ENCODE measurements at places on chromosomes 6 and 20.

DNA sequence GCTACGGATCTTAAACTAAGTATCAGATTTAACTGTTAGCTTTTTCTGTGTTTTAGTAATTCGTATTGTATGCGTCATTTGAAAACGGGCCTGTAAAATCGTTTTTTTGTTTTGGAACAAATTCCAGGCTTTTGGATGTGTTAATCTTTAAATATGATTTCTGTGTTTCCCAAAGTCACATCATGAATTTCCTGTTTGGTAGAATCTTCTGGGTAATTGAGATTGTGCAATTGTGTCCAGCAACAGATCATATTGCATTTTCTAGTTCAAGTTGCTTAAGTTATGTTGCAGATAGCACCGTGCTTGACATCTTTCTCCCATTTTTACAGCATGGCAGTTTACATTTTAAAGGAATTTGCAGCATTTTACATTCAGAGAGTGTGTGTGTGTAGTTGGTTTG lies 1.9 kb downstream of the MAPK14 start:
- DNase-seq = no peak

DNA sequence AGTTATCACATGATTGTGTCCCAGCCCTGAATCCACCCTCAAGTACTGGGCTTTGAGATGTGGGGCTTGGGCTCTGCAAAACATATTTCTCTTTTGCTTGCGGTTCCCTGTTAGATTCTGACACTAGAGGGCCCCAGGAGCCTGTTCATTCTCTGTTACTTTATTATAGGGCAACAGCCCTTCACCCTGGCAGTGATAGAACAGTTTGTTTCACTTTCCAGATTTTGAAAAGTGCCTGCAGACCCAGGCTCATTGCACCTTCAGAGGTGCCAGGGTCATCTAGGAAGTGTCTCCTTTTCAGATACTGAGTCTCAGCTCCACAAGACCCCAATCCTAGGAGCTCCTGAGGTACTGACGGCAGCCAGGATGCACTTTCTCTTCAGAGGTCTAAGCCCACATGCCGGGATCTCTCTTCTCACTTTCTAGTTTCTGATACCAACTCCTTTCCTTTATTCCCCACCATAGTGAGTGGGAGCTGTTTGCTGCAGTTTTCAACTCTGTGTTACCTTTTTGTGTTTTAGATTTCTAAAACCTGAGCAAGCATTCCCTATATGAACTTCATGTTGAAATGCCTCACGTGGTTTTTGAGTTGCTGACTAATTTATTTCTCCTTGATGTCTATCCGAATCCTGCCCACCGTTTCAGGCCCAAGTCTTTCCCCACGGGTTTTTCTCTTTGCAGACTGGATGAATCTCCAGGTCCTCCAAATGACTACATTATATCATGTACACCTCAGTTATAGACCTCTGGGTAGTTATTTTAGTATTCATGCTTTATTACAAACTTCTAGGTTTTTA lies 10.9 kb downstream of the ABT1 start:
- DNase-seq = peak; percentile 41

DNA sequence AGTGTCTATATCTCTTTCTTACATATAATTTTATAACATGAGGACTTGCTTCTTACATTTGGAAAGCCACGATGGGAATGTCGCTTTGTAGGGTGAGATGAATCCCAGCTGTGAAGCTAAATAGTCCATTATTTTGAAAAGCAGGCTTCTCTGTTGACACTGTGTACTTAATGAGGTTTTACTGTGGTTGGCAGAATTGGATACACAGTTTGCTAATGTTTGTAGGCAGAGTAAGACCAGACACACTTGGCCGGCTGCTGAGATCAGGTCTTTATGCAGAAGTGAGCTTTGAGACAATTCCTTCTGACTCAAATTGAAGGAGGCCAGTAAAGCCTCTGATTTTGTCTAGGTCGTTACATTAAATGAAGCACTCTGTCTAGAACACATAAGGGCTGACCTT lies 93.0 kb downstream of the NDUFAF5 start:
- DNase-seq = no peak

DNA sequence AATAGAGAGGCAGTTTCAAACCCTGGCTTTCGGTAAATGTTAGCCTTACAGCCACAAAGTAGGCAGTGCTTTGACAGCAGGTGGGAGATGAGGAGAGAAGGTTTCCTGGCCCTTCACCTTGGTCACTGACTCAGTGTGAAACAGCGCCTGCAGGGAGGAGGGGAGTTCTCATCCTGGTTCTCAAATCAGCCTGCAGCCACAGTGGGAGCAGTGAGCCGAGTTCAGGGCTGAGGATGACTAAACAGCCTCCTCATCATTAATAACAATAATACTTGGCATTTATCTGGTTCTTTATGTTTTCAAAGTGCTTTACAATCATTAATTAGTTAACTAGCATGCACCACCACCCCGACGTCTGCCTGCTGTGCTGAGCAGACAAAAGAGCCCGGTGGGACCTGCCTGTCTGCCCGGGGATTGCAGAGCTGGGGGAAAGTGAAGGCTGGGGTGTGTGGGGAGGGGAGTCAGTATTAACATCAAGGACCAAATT lies 59.6 kb downstream of the PRDM1 start:
- no peak for DNase-seq

GRCh38 chr6:105317607-105318533 lies 85.0 kb downstream of the PREP start:
- no peak for DNase-seq

GRCh38 chr6:145866456-145867396 lies 52.1 kb upstream of the FBXO30 start:
- no peak for DNase-seq

DNA sequence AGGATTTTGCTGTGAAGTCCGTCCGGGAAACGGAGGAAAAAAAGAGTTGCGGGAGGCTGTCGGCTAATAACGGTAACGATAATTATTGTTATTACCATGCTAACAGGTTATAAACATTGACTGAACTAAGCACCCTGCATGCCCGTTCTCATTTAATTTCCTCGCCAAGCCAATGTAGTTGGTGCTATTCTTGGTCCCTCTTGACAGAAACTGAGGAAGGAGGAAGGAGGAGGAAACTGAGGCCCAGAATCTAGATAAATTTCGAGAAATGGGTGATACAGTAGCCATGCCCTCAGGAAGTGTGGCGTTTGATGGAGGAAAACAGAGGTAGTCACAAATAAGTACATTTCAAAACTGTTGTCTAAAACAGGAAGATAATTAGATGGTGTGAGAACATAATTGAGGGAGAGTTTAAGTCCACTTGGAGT lies 474 bp downstream of the TPX2 start:
- DNase-seq = no peak

DNA sequence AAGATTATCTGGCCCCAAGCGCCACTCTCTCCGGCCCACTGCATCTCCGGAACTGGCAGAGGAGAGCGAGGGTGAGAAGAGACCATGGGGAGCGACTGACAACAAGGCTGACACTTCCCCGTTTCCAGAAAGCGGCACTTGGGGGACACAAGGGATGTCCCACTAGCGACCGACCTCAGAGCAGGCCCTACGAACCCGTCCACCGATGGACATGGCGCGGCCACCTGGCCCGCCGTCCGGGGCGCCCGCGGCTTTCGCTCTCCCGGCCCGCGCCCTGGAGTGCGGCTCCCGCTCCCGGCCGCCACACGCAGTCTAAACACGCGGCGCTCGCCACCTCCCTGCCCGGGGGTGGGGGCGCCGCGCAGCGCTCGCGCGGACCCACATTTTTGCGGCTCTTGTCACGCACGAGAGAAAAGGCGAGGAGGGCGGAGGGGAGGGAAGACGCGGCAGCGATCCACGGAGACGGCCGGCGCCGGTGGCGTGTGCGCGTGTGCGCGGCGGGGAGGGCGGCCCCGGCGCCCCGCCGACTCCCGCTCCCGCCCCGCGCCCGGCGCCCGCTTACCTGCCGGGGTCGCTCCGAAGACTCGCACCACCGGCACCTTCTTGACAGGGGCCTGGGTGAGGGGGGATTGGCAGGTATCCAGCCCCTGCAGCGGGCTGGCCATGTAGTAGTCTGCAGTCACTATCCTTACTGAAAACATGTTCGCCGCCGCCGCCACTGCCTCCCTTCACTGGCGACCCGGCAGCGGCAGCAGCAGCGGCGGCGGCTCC lies 645 bp downstream of the REV3L start:
- DNase-seq = peak; percentile 27

DNA sequence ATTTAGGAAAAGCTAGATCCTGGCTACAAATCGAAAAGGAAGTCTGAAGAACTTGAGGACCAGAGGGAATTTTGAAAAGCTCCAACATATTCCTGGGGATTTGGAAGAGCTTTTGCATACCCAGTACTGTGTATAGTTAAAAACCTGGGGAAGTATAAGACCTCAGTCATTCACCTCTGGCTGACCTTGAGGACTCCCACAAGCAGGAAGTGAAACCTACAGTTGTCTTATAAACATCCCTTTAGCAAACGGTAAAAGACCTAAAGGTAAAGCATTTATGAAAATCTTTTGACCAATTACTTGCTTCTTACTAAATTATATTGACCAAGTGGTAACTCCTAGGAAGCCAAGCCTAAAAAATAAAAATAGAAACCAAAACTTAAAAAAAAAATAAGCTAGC lies 175.0 kb downstream of the HAO1 start:
- no peak for DNase-seq

DNA sequence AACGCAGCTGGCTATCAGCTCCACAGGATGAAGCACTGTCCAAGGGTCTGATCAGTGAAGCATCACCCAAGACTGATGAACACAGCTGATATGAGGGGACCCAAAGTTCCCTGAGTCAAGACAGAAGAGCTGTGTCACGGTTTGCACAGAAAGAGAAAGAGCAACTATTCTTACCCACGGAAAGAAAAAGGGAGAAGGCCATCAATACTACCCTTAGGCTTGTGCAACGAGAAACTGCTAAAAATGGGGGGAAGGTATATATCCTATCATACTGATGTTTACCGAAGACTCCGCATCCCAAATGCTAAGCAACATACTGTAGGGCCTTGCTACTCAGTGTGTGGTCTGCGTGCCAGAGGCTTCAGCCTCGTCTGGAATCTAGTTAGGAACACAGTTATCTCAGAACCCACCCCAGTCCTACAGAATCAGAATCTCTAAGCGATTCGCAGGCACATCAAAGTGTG lies 665 bp downstream of the FASTKD5 start:
- no peak for DNase-seq

DNA sequence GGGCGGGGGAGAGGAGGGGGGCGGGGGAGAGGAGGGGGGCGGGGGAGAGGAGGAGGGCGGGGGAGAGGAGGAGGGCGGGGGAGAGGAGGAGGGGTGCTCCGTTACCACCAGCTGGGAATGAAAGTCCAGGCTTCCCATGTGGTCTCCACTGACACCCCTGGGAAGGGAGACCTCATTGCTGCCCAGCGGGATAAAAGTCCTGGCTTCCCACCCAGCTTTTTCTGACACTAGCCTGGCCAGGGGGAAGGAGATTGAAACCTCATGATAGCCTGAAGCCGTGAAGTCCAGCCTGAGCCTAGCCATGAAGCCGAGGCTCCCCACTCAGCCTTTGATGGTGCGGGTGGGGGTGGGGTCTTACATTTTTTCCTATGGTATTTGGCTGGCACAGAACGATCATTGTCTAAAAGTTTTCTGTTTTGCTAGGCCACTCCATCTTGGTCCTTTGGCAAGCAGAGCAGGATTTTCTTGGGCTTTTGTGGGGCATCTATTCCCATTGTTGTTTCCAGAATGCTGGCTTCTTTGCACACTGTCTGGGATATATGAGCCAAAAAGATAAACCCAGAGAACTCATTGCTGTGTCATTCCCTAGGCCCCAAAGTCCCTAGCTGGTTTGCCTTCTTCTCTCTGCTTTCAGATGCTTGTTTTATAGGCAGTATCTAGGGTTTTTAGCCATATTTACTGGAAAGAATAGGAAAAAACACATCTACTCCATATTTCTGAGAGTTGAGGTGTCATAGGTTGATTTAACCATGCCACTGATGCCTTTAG lies 67.9 kb upstream of the RNF24 start:
- DNase-seq = no peak

DNA sequence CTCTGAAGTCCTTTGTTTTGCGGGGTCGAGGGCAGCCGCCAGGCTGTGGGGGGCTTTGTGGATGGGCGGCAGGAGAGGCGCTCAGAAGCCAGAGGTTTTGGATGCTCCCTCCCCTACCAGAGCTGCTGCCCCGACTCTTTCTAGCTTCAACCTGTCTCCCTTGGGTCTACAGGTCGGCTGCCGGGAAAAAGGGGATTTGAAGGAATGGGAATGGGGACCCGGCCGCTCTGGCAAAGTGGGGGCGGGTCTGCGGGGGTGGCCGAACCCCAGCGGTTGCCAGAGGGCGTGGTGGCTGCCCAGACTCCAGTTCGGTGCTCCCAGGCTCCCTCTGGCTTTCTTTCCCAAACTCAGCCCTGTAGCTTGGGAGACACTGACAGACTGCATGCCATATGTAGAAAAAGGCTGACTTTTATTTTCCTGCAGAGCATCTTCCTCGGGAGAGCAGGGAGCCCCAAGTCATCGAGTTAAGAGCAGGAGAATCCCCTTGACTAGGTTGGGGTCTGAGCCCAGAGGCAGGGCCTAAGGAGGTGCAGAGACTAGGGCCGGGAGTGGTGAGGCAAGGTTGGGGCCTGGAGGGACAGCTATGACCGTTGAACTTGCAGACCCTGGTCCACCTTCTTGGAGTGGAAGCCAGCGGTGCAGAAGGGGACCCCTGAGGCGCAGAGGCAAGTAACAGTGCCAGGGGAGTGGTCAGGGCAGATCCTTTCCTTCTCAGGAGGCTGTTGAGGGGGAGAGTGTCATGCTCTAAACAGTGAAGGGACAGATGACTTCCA lies 1.4 kb upstream of the PPP1R18 start:
- no peak for DNase-seq

- no peak for DNase-seq
Observed at GRCh38 chr6:21149470-21149869, 444.1 kb upstream of the SOX4 start.

DNA sequence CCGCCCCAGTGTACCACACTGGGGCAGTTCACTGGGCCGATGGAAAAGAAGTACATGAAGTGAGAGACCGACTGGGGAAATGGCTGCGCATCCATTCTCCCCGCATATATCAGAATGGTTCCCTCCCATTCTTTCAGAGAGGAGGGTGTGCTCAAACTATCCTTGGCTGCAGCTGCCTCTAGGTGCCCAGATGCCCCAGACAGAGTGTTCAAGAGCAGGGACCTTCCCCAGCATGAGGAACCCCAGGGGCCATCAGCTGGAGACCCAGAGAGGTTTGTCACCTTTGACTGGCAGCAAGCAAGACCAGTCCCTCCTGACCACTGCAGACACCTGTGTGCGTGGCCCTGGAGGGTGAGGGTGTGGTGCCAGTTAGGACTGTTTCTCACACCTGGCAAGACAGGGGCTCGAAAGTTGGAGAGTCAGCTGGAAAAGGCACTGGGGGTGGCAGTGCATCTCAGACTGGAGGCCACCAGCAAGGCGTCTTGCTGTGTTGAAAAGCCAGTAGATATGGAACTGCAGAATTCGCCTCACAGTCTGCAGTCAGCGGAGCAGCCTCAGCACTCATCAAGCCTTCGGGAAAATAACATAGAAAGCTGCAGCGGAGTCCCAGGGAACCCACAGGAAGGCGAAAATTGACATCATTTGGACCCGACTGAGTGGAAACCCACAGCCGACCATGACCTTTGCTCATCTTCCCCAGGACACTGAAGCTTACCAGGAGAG lies 76.7 kb downstream of the GPR6 start:
- DNase-seq = no peak
